ENCODE measurements at places on chromosomes 3 and 15.

DNA sequence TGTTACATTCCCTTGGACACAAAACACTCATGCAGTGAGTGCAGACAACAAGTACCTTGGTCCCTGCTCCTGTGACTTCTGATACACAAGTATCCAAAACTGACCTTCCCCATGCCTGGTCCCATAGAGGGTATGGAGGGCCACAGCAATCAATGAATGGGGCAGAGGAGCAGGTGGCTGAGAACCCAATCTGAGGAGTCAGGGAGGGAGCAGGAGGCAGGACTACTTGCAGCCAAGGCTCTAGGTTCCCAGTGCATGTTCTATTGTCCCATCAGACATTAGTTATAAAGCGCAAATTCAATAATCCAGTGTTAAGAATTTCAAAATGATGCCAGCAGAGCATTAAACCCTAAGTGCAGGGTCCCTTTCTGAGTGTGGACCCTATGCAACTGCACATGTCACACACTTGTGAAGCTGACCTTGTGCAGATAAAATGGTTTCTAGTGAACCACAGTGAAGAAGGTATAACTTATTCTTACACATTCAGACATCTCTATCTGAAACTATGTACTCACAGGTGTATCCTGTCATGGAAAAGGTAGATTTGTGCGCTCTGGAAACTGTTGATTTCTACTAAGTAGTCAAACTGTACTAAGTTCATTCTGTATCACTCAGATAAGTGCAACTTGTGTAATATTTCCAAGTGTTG lies 107.3 kb upstream of the ABI3BP start:
- no peak for DNase-seq

DNA sequence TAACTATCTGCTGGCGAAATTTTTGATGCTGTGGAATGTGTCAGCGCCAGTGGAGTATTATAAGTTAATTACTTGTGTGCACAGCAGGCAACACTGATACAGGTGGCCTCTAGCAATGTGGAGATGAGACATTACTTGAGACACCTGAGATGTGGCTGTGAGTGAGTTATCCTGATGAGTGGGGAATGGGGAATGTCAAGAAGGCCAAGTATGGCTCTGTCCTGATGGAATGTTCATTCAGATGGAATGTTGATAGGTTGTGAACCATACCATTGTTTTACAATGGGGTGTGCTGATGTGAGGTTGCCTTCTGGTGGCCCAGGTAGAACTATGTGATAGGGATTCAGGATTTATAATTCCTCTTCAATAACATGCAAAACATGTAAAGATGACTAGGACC lies 404.8 kb downstream of the PTPRG start:
- DNase-seq: no peak

GRCh38 chr15:64305261-64305660 lies 50.7 kb downstream of the CSNK1G1 start:
- no peak for DNase-seq

GRCh38 chr3:399647-400046 lies 203.1 kb downstream of the CHL1 start:
- no peak for DNase-seq

GRCh38 chr15:77030048-77030927 lies 35.4 kb downstream of the PSTPIP1 start:
- DNase-seq: no peak

DNA sequence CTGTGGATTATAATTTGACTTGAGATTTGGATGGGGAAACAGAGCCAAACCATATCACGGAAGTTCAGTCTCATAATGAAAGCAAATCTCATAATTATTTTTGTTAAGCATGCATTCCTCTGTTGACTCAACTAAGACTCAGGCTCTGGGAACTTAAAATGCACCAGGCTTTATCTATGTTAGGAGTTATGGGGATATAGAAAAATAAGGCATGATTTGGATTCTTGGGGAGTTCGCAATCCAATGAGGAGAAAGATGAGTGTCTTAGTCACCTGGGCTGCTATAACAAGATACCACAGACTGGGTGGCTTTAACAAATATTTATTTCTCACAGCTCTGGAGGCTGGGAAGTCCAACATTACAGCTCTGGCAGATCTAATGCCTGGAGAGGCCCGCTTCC lies 89.4 kb upstream of the TJP1 start:
- DNase-seq: no peak

- no peak for DNase-seq
These were observed 396.2 kb upstream of the CDIN1 start for GRCh38 chr15:36183201-36183600.

- DNase-seq: no peak
These were observed 210.3 kb upstream of the TPM1 start for GRCh38 chr15:62832231-62832630.

- no peak for DNase-seq
These were observed 200.8 kb upstream of the GADL1 start for GRCh38 chr3:31095255-31095654.

DNA sequence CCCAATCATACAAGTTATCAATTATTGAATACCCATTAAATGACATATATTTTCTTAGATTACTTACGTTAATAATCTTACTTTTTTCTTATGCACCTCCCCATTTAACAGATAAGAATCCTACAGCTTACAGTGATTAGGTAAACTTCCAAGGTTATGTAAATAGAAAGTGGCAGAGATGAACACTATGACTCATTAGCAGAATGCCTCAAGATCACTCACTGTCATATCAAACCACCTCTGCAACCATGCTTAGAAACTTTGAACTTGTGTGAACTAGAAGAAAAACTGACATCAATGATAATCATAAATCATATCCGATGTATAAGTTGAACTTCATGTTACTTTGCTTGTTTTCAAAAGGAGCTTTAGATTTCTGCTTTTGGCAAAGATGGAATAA lies 911.6 kb upstream of the ARPP21 start:
- DNase-seq: no peak

- no peak for DNase-seq
These were observed 553.1 kb upstream of the CBLB start for GRCh38 chr3:106421909-106422308.

Measured in astrocyte of the cerebellum (primary cell).